Naive thymus-derived CD8-positive, alpha-beta T cell (primary cell): ENCODE measurements at places on chromosomes 6 and 20.

DNA sequence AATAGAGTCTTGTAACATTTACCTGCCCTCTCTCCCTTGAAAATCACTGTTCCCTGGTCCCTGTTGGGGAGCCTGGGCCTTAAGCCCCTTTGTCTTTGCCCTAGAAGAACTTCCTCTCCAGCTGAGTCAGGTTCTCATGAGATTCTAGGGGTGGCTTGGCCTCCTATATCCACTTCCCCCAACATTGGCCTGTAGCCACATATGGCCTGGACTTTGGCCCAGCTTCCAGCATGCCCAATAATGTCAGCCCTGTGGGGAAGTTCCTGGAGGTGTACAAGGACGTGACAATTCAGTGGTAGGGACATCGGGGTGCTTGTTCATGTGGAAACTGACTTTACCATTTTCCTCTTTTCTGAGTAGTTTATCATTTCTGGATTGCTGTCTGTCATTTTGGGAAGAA is 17.2 kb upstream of the MAS1L start:
- no peak for DNase-seq

GRCh38 chr6:20711518-20711917 is 177.3 kb downstream of the CDKAL1 start:
- DNase-seq: no peak

- no peak for DNase-seq
Observed at GRCh38 chr6:68497927-68498326, 137.2 kb upstream of the ADGRB3 start.

DNA sequence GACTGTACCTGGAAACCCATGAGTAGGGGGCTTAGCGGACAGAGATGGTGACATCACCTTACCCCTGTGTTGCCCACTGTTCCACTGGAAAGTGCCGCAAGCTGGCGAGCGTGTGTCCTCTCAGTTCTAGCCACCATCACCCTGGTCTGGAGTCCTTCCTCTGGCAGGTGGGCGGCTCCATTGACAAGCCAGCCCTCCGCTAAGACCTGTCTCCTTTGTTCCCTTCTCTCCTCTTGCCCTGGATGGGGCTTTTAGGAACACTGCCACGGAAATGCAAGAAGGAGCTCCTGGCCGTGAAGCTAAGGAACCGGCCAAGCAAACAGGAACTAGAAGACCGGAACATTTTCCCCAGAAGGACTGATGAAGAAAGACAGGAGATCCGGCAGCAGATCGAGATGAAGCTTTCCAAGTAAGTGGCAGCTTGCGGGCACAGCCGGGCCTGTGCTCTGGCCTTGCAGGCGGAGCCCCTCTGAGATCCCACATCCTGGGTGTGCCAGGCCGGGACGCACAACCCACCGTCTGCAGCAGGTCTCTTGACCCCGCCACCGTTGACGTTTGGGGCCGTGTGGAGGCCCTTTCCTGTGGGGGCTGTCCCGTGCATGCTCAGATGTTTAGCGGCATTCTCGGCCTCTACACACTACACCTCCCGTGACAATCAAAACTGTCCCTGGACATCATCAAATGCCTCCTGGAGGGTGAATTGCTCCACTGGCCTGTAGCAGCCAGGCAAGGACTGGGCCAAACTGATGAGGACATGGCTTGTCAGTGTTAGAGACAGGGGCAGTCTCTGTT is 127.5 kb downstream of the SYCP2 start:
- no peak for DNase-seq

GRCh38 chr6:157682856-157683481 is 140.1 kb upstream of the SNX9 start:
- no peak for DNase-seq

DNA sequence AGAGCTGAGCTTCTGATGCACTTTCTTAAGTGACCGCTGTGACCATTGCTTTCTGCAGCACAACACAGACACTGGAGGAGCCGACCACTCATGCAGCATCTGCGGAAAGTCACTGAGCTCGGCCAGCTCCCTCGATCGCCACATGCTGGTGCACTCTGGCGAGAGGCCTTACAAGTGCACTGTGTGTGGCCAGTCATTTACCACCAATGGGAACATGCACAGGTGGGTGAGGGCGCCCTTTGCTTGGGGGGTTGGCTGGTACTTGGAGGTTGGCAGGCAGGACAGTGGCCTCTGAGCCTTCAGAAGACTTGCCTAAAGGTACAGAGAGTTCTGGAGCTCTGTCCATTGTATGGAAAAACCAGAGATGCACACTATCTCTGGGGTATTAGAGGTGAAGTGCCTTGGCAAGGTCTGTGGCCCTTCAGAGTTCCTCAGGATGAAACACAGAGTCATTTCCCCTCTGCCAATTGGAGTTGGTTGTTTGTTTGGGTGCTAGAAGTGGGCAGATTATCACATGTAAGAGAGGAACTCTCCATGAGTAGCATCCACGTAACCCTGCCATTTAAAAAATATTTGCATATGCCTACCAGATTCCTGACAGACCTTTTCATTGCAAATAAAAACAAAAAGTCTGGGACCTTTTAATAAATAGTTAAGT is 81.5 kb downstream of the RREB1 start:
- DNase-seq: no peak

DNA sequence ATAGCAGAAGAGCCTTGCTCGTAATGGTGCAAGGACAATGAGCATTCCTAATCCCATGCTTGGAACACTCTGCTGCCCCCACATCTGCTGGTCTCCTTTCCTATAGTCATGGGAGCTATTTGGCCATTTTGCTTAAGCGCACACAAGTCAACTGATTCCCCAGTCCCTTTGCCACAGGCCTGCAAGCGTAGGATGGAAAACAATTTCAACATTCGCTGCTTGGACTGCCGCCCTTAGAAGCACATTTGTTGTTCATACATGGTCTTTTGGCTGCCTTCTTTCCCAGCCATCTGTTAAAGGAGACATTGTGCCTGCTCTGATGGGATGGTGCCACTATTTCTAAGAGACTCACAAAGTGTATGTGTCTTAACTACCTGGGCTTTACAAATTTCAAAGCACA is 96.9 kb downstream of the RFX6 start:
- DNase-seq: no peak

GRCh38 chr6:84089552-84089951 is 56.0 kb downstream of the MRAP2 start:
- no peak for DNase-seq

- no peak for DNase-seq
Observed at GRCh38 chr6:33160728-33161344, 31.4 kb downstream of the COL11A2 start.

DNA sequence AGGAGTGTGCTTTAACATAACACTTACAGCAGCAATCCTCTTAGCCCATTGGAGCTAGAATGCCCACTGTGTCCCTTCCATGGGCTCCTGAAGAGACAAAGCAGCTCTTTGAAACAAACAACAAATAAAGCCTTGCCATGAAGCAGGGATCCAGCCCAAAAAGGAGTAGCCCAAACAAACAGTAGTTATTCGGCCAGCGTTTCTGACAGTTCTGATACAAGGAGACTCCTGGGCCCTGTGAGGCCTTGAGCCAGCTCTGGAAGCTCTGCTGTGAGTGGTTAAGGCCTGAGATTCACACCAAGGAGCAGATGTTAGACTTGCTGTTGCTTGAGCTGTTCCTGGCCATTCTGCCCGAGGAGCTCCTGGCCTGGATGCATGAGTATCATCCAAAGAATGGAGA is 16.9 kb upstream of the ZSCAN16 start:
- DNase-seq: no peak

GRCh38 chr6:17902974-17903373 is 84.5 kb downstream of the KIF13A start:
- DNase-seq: no peak

- DNase-seq: no peak
Observed at GRCh38 chr6:40440053-40440452, 147.1 kb downstream of the LRFN2 start.

- DNase-seq: no peak
Observed at GRCh38 chr6:141521440-141521839, 611.3 kb upstream of the GJE1 start.

DNA sequence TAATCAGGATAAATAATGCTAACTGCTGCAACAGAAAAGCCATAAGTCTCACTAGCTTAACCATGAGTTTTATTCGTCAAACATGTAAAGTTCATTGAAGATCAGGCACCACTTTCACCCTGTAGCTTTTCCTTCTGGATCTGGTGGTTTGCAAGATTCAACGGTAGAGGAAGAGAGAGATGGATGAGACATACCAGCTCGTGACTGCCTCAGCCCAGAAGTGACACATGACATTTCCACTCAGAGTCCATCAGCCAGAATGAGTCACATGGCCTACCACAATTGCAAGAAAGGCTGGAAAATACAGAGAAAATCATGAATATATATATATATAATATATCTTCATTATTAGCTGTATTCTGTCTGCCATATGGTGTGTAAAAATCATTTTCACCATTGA is 29.0 kb downstream of the SPTLC3 start:
- DNase-seq: no peak

DNA sequence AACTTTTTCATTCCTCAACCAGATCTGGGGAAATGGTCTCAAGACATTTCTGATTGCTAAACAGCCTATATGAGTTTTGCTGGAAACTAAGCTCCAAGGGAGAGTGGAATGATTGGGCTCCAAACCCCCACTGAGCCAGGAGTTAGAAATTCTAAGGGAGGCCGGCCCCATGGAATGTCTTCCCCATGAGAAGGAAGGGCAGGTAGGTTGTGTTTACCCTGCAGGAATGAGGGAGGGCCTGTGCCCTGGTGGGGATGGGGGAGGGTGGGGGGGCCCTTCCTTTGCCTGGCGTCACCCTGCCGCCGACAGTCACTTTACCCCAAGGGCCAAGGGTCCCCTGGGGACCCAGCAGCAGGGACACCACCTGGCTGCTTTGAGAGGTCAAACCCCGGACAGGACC is 298.9 kb downstream of the TFAP2C start:
- DNase-seq: no peak

- no peak for DNase-seq
Observed at GRCh38 chr6:36083446-36083845, 46.9 kb upstream of the MAPK13 start.

GRCh38 chr20:17570347-17571152 is 675 bp downstream of the DSTN start:
- no peak for DNase-seq

DNA sequence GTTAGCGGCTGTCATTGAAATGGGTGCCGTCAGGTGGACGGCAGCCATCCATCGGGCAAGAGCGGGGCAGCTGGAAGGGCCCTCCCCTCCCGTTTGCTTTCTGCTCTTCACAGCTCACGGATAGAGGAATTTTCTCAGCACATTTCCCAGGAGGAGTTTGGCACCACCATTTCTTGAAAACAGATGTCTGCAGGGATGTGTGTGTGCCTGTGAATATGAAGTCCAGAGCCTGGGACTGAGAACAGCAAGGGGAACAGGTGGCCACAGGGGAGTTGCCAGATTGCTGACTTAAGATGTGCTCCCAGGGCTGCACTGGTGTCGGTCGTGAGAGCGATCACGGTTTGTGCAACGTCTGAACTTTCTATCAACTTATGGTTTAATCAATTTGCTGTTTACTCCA is 22.1 kb upstream of the ECI2 start:
- DNase-seq: no peak

DNA sequence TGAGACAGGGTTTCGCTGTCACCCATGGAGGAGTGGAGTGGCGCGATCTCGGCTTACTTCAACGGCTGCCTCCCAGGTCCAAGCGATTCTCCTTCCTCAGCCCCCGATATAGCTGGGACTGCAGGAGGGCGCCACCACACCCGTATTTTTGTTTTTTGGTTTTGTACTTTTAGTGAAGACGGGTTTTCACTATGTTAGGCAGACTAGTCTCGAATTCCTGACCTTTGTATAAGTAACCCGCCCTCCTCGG is 115.4 kb upstream of the BTN3A2 start:
- no peak for DNase-seq

- no peak for DNase-seq
Observed at GRCh38 chr6:170063851-170064602, 226.9 kb downstream of the DLL1 start.

DNA sequence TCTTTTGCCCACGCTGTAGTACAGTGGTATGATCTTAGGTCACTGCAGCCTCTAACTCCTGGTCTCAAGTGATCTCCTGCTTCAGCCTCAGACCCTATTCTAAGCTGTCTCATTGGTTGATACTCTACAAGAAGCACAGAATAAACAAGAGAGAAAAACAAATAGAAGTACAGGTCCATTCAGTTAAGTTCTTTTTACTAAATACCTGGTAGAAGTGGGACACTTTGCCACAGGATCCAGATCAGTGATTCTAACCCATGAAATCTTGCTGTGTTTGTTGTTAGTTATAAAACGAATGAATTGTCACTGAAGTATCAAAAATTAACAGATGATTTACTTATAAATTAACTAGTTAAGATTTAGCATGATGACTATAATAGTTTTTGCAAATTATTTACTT is 76.7 kb downstream of the SCAND1 start:
- no peak for DNase-seq

DNA sequence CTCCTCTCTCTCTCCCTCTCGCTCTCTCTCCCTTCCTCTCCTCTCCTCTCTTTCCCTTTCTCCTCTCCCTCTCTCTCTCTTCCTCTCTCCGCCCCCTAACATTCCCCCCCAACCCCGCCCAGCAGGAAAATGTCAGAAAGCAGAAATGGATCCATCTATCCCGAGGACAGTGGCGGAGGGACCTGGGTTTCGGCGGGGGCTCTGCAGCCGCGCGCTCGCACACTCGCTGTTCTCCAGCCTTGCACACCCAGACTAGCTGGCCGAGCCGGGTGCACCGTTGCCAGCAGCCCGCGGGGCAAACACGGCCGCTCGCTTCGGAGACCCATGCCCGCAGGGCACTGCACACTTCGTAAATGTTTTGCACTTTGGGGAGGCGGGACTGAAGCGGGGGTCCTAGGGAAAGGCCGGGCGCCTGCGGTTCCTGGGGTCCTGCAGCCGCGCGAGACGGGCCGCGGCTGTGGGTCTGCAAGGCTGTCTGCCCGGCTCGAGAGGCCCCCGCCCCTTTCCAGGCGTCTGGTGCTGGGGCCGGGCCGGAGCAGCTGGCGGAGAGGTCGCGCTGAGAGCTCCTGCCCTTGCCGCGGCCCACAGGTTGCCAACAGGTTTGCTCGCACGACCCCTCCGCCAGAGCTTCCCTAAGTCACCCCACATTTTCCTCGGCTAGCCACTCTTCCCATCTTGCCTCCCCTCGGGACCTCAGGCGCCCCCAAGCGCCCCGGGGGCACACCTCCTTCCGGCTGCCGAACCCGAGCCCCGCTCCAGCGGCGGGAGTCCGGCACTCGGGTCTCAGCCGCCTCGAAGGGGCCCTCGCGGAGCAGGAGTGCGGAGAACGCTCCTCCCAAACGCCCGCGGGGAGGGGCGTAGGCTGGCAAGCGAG is 818 bp upstream of the MDGA1 start:
- DNase-seq: peak; percentile 38

GRCh38 chr6:67757465-67758033 is 877.5 kb upstream of the ADGRB3 start:
- no peak for DNase-seq

- DNase-seq: no peak
Observed at GRCh38 chr6:15363523-15364400, 117.9 kb downstream of the JARID2 start.

DNA sequence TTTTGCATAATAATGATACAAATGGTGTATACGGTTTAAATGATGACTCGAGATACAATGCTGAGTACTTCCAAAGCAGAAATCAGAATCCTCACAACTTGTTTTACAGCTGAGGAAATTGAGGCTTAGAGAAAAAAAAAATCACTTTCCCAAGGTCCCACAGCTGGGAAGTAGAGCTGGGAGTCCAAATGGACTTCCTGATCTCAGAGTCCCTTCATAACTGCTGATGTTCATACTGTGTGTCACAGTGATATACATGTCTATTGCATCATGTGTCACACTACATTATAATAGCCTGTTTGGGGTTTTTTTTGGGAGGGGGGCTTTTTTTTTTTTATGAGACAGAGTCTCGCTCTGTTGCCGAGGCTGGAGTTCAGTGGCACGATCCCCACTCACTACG is 8.5 kb downstream of the HM13 start:
- DNase-seq: no peak
